NCI-H2029 (cell line): ENCODE measurements at places on chromosomes 5 and 9.

DNA sequence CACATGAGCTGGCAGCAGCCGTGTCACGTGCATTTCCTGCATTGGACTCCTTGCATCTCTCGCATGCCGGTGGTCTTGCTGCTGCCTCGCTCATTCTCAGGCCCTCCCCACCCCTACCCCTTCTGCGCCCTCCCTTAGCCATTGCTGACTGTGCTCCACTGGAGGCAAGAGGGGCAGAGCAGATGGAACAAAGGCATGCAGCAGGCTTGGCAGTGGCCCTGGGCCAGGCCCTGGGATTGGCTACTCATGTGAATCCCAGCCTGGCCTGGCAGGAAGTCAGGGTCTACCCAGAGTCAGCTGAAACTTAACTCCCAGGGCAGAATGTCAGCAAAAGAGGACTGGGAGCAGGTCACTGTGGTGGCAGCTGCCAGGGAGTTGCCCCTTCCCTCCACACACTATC lies 62.3 kb downstream of the TSTD2 start:
- DNase-seq, result peak; percentile 16

- DNase-seq, result peak; percentile 96
Measured at GRCh38 chr5:138975098-138975847, 100.1 kb upstream of the LRRTM2 start.

- no peak for DNase-seq
Measured at GRCh38 chr5:125317536-125317995, 571.1 kb upstream of the ZNF608 start.

DNA sequence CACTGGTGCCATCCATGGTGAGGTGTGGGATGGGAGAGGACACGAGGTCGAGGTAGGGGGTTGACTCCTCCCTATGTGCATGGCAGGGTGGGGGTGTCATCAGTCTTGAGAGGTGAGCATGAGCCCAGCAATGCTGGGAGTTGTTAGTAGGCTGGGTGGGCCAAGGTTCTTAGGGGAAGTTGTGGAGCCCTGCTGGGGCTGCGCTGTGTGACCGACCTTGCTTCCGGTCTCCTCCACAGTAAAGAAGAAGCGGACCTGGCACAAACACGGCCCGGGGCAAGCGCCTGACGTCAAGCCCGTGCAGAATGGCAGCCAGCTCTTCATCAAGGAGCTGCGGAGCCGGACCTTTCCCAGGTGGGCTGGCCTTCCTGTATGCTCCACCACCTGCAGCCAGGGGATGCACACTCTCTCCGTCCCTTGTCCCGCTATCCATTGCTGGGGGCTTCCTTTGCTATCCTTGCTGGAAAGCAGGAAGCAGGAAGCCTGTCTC lies 59.8 kb downstream of the PHF2 start:
- no peak for DNase-seq

- DNase-seq, result no peak
Measured at GRCh38 chr5:87997662-87998061, 271.0 kb downstream of the TMEM161B start.

DNA sequence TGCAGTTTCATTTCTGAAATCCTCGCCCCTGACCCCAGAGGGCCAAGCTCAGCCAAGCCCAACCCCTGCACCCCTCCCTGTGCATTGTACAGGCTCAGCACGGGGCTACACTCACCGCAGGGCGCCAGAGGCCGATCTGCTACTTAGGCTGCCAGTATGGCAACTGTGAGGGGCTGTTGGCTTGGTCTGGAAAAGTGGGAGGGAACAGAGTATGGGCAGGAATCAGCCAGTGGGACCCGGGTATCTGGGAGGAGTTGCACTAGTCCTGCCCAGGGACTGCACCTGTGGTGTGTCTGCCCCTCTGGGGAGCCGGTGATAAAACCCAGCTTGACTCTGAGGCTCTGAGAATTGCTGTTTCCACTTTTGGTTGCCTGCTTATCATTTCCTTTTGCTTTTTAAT lies 167.4 kb upstream of the KIF2A start:
- no peak for DNase-seq

DNA sequence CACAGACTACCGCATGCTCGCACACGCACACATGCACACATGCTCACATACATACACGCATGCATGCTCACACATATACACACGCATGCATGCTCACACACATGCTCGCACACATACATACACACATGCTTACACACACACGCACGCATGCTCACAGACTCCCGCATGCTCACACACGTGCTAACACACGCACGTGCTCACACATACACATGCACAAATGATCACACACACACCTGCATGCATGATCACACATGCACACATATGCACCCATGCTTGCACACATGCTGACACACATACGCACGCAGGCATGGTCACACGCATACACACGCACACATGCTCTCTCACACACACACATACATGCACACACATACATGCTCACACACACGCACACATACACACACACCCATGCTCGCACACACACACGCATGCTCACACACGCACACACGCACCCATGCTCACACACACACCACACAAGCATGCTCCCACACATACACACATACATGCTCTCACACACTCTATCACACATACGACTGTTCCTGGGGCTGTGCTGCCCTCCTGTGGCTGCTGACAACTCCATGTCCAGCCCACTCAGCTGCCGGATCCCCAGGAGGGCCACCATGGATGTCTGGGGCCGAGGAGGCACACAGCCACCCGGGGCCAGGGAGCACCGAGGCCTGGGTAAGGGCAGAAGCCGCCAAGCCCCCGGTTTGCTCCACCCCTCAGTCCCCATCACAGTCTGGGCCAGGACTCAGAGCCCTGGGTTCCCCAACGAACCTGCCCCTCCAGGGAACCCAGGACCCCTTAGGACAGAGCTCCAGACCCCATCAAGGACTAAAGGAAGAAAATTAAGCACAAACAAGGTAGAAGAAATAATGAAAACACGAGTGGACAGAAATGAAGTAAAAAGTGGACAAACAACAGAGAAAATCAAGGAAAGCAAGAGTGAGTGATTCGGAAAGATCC lies 31.4 kb upstream of the EGFL7 start:
- peak; percentile 65 for DNase-seq

- DNase-seq, result peak; percentile 93
Measured at GRCh38 chr9:107711542-107711941, 222.0 kb upstream of the KLF4 start.

DNA sequence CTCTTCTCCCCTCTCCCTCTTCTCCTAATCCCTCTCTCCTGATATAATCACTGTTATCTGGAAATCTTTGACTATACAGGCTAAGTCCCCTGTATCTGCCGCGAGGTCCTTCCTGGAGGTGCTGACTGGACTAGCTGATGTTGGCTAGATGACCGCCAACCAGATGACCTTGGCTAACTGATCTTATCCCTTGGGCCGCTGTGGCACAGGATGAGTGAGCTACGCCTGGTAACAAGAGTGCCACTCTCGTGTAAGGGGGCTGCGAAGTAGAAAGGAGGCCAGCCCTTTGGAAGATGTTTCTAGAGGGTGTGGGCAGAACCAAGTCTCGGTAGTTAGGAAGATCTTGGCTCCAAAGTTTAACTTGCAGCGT lies 345 bp upstream of the PRRC1 start:
- DNase-seq, result peak; percentile 52

- no peak for DNase-seq
Measured at GRCh38 chr5:150443242-150444075, 6.1 kb downstream of the RPS14 start.

DNA sequence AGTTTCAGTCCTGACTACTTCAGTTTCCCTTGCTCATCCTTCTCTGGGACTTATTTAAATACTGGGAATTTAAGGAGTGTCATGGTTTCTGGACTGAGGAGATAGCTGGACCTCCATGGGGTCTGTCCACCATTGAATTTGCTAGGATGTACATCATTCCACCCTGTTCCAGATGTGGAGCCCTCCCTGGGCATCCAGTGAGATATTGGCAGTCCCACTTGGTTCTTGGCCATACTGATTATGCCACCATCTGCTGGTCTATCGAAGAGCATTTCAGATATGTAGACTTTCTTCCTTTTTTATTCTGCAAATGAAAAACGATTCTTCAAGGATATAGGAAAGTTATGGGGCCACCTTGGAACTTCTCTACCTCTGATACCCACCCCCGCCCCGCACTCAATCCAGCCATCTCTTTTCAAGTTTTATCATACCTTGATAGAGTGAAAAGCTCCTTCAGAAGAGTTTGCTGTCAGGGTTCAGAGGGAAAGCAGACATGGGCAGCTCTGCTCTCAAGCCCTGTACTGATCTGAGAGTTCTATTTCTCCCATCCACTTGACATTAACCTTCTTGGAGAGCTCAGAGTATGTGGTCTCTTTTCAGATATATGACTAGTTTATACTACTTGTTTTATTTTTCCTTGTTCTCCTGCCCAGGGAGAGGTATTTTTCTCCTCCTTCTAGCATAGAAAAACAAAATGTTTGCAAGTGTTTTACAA lies 490.7 kb upstream of the SGCD start:
- no peak for DNase-seq

GRCh38 chr5:81097713-81098112 lies 135.4 kb upstream of the CKMT2 start:
- DNase-seq, result no peak

GRCh38 chr9:223152-223551 lies 8.5 kb downstream of the DOCK8 start:
- no peak for DNase-seq

GRCh38 chr9:133869674-133870405 lies 122.3 kb downstream of the VAV2 start:
- DNase-seq, result no peak

DNA sequence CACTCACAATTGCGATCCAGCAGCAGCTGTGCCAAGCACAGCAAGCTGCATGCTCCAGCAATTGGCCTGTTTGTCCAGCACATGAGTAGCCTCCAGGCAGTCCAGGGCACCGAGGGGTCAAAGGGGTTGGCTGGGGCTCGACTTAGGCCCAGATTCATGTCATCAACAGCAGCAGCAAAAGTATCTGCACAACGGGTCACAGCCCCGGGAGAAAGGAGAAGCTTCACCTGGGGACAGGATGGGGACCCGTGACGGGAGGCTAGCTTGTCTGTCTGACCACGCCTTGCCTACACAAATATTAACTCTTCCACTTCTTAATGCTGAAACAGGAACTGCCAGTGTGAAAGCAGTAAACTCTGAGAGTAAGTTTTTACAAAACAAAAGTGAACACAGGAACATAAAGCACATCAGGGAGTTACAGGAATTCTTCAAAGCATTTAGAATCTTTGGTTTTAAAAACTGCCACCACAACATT lies 191.2 kb downstream of the PIK3R1 start:
- DNase-seq, result no peak

GRCh38 chr5:68253624-68254585 lies 38.3 kb downstream of the PIK3R1 start:
- DNase-seq, result no peak
